Activated CD8-positive, alpha-beta memory T cell treated with anti-CD3 and anti-CD28 coated beads for 1 hour (primary cell): ENCODE measurements at places on chromosomes 4 and X.

- DNase-seq: no peak
Measured at GRCh38 chr4:150325872-150326271, 247.6 kb downstream of the DCLK2 start.

DNA sequence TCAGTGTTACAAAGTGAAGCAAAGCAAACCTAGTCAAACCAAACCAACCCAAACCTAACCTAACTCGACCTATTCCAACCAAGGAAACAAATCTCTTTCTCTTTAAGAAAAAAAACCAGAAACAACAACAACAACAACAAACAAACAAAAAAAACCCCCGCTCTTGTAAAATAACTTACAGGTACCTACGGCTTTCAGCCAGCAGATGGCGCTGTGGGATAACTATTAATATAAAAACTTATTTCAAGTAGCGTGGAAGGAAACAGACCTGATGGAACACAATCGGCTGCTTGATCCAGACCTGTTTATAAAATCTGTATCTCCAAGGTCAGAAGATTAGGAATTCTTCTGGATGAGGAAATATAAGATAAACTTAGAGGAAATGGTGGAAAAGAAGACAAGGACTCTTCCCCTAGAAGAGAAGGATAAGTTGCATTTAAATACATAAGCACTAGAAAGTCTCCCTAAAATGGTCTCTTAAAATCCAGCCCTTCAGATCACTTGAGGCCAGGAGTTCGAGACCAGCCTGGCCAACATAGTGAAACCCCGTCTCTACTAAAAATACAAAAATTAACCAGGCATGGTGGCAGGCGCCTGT lies 34.4 kb upstream of the CDKL5 start:
- DNase-seq: peak; percentile 37

DNA sequence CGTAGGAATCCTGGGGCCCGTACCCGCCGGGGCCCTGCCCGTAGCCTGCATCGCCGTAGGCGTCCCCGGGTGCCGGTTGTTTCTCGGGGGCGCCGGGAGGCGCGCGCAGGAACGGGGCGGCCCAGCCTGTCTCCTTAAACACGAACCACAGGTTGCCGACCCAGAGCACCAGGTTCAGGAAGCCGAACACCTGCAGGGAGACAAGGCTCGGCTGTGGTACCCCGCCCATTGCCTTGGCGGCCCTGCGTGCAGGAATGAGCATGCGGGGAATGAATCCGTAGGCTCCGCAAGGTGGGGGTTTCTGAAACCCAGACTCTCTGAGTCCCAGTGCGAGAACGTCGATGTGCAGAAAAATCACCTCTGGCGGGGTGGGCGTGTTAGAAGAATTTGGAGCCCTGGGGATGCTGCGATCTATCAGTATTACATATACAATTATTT lies 5.4 kb upstream of the PRICKLE3 start:
- no peak for DNase-seq

DNA sequence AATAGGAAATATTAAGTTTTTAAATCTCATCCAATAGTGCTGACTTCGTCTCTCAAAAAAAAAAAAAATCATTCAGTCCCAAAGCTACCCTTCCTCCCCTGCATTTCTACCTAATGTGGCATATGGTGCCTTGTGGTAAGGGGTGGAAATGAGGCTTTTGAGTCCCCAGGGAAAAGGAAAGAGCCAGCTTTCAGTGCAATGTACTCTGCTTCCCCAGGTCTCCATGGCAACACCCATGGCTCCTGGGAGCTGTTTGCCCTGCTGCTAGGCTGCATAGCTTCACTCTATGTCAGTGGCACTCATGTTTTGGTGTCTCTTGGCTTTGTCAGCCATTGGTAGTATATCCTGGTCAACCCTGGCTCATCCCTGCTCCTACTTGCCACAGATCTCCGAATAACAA lies 175.9 kb downstream of the SLC39A8 start:
- DNase-seq: no peak

GRCh38 chrX:8721536-8721935 lies 10.4 kb downstream of the ANOS1 start:
- DNase-seq: no peak

GRCh38 chrX:12721042-12721441 lies 70.2 kb upstream of the PRPS2 start:
- no peak for DNase-seq

- DNase-seq: no peak
Measured at GRCh38 chr4:43990963-43991362, 457.6 kb downstream of the KCTD8 start.

DNA sequence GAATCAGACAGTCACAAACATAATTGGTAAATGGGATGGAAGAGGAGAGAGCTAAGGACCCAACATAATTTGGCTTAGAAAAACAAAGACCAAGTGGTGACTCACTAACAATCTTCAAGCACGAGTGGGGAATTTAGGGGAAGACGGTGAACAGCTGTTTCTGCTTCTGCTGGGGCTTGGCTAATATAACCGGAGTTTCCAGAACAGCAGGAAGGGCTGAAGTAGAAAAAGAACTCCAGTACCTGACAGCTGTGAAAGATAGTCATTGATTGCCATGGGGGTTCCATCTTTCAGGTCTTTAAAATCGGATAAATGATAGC lies 290.9 kb upstream of the LDB2 start:
- no peak for DNase-seq

DNA sequence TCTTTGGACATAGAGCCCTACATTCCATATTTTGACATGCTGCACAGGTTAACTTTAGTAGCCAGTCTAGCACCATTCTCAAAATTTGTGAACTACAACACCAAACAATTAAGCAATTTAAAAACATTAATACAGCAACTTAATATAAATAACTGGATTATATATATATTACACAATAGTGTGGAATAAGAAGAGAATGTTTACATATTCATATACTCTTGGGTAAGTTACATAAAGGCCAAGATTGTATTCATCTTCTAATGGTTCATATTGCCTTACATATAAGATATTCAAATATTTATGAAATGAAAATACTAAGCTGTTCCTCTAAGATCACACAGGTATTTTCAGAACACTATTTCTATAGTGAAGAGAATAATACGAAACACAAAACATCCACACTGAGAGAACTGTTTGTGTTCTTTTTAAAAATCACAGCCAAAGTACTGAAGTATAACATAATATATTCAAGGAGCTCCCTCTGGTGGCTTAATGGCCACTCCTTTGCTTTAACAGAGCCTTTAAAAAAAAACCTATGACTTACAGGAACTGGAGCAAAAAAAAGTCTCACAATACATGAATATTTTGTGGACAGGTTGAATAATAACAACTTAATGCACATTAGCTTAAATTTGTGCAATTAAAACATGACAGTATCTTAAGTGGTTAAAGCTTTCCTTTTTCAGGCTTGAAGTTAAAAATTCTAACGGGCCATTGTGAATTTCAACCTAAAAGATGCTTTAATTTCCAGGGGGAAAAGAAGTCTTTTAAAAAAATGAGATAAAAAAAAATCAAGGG lies 46.2 kb downstream of the NEK1 start:
- DNase-seq: peak; percentile 4

DNA sequence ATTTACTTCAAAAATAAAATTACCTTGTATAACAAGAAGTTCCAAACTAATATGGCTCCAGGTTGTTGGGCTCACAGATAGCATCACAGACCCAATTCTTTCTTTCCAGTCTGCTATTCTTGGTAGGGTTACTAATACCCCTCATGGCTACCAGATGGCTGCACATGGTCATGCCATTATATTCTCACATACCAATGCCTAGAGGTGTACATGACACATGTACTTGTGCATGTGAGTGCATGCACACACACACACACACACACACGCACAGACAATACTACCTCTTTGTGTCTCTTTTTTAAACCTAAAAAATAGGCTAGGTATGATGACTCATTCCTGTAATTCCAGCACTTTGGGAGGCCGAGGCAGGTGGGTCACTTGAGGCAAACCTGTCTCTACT lies 31.1 kb downstream of the FBXO8 start:
- DNase-seq: no peak

- no peak for DNase-seq
Measured at GRCh38 chr4:152115794-152116193, 355.0 kb upstream of the GATB start.

DNA sequence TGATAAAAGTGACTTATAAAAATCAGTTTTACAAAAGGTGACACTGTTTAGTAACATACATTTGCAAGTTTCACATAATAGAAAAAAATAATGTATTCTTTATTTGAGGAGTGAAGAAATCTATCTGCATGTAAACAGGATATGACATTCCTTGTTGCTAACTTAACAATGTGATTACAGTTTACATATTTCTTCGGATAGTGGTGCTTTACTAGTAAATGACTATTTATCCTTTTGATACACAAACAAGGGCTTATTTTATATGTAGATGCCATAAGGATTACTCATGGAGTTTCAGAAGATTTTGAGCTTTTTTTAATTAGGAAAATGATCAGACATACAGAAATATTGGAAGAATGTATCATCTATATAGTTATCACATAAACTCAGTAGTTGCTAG lies 126.5 kb downstream of the SLIT2 start:
- DNase-seq: no peak

DNA sequence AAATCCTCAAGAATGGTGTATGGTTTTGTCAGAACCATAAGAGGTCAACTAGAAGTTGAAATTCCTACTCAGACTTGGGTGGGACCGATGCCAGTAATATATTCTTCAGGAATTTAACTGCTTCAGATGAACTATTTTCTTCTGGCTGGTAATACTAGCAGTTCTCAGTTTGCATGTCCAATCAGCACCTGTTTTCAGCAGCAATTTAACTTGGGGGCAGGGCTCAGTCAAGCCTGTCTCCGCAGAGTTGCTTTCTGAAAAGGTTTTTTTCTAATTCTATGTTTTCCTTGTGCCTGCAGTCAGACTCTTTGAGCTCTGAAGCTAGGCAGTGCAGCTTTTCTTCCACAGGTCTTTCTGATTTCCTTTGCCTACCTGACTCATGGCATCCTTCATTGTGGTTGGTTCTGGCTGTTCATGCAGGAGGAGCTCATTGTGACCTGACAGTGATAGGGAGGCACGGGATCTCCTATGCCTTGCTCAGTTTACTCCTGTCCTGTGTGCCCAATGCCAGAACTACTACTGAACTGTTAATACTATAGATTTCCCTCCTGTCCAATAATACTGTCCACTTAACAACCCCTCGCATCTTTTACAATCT lies 17.3 kb upstream of the FMR1 start:
- no peak for DNase-seq

GRCh38 chr4:26242451-26242850 lies 78.4 kb upstream of the RBPJ start:
- DNase-seq: no peak

DNA sequence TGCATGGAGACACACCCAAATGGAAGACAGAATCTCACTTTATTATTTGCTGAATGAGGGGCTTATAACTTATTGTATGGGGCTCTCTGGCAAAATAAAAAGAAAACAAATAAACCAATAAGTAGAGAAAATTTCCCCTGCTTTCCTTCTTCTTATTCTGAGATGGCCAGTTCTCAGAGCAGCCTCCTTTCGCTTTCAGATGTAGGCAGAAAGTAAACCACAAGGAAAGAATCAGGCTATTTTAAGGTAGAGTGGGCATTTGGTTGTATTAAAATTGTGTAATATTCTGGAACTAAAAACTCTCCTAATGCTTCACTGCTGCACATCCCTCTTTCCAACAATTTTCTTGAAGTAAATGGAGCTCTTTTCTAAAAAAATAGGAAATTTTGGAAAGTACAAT lies 241.8 kb downstream of the GALNTL6 start:
- DNase-seq: no peak

- no peak for DNase-seq
Measured at GRCh38 chr4:95439071-95439470, 109.7 kb downstream of the UNC5C start.

GRCh38 chr4:183596067-183596757 lies 62.8 kb downstream of the RWDD4 start:
- DNase-seq: no peak

DNA sequence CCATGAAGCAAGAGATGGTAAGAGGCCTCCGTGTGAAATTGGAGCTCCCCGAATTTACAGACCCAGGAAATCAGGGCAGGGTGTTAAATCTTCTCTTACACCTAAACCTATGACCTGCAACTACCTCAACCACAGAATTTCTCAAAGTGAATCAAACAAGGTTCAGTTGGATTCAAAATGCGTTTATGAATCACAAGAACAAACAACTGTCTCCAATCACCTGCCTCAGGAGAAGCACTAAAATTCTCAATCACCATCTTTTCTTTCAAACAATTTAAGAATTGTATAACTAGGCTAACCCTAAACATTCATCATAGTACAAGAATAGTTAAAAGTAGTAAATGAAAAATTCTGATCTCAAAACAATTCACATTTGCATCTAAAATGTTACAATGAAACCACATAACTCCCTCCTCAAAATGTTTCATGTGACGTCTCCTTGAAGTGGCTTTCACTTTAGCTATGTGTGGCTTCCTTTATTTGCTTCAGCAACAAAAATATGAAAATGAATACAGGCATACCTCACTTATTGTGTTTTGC lies 19.2 kb downstream of the PPP3CA start:
- no peak for DNase-seq

GRCh38 chrX:109911046-109911445 lies 91.9 kb upstream of the TMEM164 start:
- no peak for DNase-seq
